GM12878 (cell line): ENCODE measurements at places on chromosomes 16 and 17.

DNA sequence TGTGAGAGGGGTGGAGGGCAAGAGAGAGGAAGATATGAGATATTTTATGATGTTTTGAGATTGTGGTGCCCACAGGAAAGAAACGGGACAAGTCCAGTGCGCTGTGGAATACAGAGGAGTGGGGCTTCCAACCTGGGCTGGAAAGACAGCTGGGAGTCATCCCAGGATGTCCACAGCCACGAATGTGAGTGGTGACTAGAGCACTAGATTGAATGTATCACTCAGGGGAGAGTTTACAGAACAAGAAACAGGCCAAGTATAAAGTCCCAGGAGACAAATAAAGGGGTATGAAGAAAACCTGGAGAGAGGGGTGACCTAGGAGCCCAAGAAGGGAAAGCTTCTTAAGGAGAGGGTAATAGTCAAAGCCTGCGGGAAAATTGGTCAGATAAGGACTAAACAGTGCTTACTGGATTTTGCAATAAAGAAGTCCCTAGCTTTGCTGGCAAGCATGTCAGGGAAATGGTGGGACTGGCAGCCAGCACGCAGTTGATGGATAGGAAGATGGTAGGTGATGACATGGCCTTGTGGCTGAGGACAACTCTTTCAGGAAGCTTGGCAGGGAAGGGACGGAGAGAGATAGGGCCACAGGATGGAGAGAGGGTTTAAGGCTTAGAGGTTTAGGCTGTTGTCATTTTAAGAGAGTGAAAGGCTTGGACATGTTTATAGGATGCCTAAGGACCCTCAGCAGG is 114.5 kb downstream of the AXIN2 start:
- no peak for DNase-seq

DNA sequence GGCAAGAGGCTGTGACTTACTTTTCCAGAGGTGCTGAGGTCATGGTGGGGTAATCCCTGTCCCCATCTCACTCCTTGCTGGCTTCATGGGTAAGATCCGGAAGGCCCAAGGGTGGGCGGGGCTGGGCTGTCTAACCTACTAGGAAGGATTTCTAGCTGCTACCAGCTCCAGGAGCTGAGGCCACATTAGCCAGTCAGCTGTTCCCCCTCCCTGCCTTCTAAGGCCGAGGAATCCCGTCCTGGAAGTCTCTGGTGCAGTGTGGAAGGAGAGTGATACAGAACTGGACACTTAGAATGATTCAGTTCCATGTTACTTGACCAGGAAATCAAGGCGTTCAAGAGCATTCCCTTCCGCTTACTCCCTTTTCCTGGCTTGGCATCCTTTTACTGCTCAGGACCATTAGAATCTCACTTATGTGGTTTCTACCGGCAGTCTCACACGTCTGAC is 8.9 kb downstream of the GNGT2 start:
- no peak for DNase-seq

DNA sequence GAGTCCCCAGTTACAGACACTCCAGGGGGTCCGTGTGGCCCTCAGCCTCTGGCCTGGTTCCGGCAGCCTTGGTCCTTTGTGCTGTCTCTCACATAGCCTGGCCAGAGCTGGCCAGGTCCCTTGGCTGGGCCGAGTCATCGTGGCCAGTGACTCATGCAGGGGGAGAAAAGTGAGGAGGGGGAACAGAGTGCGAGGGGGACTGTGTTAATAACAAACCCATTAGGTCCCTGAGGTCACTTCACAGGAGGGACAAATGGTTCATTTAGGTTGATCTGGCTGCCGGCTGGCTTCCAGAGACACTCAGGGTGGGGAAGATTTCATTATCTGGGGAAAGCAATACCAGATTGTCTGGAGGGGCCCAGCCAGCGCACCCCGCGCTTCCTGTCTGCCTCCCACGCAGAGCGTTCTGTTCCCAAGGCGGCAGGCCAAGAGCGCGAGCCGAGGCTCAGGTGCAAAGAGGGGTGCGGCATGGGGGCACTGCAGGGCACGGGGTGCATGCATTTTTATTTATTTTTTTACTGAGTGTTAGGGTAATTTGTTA is 223.1 kb downstream of the SEC14L1 start:
- DNase-seq, result no peak

- no peak for DNase-seq
Observed at GRCh38 chr17:63189082-63189481, 223.0 kb downstream of the TANC2 start.

DNA sequence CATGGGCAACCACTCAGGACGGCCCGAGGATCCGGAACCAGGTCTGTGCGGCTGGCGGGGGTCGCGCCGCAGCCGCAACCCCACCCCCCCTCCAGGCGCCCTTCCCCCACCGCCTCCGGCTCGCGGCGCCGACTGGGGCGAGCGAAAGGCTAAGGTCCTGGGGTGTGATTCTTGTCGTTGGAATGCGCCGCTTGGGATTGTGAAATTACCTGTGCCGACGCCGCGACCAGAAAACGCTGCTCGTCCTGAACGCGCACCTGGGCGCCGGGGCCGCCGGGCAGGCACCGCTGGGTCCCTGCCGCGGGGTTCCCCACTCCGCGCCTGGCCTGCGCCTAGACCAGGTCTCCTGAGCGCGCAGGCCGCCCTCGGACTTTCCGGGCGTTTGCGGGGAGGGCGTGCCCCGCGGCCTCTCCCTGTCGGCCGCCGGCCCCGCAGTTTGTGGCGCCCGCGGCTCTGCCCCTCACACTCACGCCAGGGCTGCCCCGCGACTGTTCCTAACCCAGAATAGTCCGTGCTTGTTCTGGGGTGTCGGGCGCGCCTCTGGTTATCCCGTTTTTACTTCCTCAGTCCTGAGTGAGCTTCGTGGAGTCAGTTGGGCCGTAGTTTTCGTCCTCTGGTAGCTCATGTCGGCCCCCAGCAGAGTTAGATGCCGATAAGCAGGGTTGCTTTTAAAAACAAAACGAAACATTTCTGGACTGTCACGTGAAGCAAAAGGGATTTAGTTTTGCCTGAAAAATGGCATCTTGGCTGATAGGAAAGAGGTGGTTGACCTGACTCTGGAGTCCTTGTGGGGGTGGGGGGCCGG is 147.2 kb downstream of the SPECC1 start:
- DNase-seq, result no peak

GRCh38 chr17:49696233-49696761 is 11.5 kb downstream of the SLC35B1 start:
- peak; percentile 72 for DNase-seq

DNA sequence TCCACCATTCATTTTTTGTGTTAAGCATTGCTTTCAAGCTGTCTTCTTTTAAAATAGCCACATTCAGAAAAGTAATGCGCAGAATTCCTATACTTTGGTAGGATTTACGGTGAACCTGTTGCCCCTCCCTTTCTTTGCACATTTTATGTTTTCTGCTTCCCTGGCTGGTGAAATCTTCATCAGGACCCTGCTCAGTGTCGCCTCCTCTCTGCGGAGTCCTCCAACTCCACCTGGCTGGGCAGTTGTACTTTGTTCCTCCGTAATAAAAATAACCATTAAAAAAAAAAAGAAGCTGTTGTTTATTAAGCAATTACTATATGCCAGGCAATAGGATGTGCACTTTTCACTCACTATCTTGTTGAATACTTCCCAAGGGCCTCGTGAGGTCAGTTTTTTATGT is 2.9 kb downstream of the UMOD start:
- no peak for DNase-seq
